Hematopoietic multipotent progenitor cell treated with erythropoietin and hydrocortisone succinate and interleukin-3 and kit ligand, for 15 days (in vitro differentiated cells): ENCODE measurements at places on chromosomes 12 and 14.

- DNase-seq, result no peak
Measured at GRCh38 chr14:45559626-45560025, 306.6 kb upstream of the MIS18BP1 start.

DNA sequence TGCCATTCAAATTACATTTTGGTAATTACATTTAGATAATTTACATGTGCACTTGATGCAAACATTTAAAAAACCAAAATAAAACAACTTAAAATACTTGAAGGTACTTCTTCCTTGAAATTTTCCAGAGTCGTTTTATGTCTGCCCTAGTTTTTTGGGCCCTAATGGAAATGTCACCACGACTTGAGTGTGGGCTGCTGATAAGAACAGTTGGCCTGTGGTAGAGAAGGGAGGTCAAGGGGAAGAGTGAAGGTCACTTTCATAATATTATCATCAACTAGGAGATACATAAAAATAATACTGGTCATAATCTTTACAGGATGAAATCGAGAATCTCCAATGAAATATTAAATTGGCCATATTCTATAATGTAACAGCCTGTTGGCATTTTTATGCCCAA is 23.1 kb downstream of the ZDHHC17 start:
- peak; percentile 27 for DNase-seq

DNA sequence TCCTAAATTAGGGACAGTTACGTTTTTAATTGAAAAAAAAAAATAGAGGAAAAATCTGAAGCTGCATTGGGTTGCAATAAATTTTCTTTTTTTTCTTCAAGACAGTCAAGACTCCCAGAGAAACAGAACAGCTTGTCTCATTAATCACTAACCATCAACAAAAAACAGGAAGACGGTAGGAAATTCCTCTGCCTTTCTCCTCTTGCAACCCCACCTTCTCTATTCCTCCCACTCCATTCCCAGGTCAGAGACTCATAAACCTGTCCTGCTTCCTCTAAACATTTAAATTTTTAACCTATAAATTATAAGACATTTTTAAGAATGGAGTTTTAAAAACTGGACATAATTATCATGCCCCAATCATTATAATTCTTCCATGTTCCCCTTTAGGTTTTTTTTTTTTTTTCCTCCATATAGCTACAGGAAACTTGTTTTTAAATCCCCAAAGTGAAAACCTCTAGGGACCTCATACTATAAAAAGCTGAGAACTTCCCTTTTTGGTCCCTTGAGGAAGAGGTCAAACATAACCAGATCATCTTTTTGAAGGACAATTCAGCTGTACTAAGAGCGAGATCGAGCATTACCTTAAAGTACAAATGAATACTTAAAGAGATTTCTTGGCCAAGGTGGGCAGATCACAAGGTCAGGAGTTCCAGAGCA is 36.0 kb downstream of the CPM start:
- DNase-seq, result no peak

DNA sequence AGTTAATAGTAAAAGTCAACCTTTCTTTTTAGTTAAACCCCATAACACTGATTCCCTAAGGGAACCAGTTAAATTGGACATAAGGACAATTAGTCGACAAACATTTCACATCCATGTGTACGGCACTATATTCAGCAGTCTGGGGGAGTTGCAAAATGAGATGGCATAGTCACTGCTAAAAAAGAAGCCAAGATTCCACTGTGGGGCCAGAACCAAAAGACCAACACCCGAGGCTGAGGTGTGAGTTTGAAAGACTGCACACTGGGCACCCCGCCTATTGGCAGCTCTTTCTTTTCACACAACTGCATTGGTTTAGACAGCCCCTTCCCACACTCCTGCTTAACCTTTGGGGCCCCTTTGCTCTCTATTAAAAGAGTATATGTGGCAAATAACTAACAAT is 16.7 kb downstream of the SETD3 start:
- no peak for DNase-seq

GRCh38 chr14:87251011-87251410 is 742.0 kb downstream of the GALC start:
- no peak for DNase-seq

- no peak for DNase-seq
Measured at GRCh38 chr12:113823016-113823415, 143.1 kb downstream of the RBM19 start.

DNA sequence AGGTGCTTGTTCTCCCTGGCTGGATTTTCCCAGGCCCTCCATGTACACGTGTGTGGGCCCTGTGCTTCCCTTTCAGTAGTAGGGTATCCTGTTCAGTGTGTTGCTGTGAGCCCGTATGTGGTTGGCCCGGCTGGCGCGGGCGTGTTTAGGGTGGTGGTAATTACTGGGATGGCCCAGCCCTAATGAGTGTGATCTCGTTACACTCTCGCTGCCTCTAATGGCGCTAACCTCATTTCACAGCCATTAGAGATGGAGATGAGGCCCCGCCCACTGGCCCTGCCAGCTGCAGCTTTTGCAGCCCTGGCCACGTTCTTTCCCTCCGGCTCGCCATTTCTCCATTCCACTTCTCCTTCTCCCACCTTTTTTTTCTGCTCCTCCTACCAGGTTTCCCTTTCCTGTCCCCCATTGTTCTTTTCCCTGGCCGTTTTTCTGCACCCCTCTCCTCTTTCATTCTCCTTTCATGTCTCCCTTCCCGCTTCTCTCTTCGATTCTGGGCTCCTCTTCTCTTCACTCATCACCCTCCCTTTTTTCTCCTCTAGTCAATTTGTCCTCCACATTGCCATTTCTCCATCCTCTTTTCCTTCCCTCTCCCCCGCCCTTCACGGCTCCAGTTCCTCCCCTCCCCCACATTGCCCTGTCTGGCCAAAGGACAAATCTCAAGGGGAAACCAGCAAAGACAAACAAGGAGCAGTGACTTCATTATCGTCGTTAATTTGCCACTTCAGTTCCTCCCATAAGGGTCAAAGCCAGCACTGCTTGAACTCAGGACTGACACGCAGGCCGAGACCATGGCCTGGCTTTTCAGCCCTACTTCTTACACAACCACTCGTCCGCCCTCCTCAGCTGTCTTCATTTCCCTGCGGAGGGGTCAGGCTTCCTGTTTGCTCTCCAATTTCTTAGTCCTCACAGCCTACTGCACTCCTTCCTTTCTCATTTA is 6.8 kb downstream of the ZFHX2 start:
- no peak for DNase-seq

DNA sequence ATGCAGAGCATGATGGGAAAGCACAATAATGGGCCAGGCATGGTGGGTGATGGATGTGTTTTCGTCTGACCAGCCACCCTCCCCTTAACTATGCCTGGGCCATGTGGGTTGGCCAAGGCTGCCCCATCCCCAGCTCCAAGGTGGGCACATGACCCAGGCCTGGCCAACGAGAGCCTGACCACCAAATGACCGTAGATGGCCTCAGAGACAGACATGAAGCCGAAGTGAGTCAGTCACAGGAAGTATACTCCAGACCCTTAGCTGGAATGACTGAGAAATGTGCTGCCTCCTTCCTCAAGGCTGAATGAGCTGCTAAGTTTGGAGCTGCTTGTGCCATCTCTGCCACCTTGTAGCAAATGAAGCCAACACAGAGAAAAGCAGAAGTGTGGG is 233.6 kb downstream of the BCL11B start:
- DNase-seq, result no peak

DNA sequence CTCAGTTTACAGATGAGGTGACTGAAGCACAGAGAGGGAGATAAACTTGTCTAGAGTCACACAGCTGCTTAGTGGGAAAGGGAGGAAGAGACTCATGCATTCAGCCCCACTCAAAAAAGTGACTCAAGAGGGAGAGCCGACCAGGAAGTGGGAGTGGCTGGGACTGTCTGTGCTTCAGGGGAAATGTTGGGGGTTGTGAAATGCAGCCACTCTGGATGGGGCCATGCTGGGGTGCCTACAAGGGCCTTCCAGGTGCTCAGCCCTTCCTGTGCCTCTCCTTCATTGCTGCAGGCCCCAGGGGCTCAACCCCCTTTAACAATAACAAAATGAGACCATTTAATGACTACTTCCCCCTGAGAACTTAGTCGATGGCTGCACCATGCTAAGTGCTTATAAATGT is 41.8 kb downstream of the CACNA1C start:
- DNase-seq, result no peak

GRCh38 chr14:52131640-52132320 is 62.9 kb upstream of the NID2 start:
- peak; percentile 15 for DNase-seq

DNA sequence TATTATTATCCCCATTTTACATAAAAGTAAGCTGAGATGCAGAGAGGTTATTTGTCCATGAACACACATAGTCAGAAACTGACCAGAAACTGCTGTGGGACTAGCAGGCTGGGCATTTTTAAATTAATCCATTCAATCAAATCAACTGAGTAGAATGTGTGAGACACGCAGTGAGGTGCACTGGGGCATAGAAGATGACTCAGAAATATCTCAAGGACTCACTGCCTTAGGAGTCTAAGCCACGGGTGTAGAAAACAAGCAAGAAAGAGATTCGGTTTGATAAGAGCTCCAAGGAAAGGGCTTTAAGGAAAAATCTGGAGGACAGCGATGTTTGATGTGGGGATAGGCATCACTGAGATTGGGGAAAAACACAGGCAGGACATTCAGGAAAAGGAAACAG is 127.8 kb downstream of the ANO2 start:
- DNase-seq, result no peak

DNA sequence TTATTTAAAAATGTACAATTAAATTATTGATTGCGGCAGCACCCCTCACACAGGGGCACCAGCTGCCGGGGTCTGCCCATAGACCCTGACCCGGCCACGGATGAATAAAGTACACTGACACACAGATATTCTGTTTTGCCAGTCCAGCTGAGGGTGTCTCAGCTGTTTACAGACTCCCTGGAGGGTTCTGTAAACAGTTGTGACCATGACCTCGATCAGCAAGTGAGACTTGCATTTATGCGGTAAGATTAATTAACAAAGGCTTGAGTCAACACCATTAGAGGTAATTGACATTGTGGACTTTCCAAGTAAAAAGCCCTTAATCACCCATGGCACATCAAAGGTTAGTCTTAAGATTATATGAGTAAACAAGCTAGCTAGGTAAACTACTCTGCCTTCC is 94.3 kb downstream of the FUT8 start:
- DNase-seq, result no peak

- DNase-seq, result no peak
Measured at GRCh38 chr14:53915364-53916014, 41.1 kb downstream of the BMP4 start.

GRCh38 chr12:96061323-96061722 is 25.9 kb upstream of the LTA4H start:
- DNase-seq, result no peak

GRCh38 chr12:14396071-14396470 is 30.6 kb downstream of the ATF7IP start:
- DNase-seq, result no peak

GRCh38 chr14:61462566-61463193 is 141.3 kb downstream of the PRKCH start:
- no peak for DNase-seq

DNA sequence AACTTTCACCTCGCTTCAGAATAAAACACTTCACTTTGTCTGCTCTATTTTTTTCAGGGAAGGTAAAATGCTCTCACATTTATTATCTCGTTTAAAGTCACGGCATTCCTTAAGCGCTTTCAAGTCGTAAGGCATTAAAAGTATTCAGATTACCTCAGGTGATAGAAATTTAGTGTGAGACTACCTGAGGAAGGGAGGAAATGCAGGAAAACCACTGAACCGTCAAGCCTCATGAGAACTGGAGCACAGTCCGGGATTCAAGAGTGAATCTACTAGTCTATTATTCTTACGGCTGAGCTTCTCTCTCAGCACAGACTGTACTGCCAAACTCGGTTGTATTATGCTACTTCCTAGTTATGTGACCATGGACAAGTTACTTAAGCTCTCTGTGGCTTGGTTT is 8.3 kb upstream of the PPFIBP1 start:
- no peak for DNase-seq

DNA sequence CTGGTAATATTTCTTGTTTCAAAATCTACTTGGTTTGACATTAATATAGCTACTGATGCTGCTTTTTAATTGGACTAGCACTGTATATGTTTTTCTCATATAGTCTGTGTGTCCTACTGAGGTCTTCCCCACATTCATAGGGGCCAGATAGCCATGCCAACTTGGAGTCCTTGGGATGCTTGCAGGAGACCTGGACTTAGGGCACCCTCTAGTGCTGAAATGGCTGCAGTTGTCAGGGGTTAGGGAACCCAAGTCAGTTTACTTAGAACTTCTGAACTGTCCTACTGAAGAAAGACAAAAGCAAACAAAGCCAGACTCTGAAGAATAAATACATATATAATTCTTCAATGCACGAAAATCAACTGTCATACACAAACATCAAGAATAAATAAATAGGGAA is 279.9 kb upstream of the SYT1 start:
- DNase-seq, result no peak

GRCh38 chr12:13179211-13180074 is 17.1 kb upstream of the EMP1 start:
- DNase-seq, result no peak

DNA sequence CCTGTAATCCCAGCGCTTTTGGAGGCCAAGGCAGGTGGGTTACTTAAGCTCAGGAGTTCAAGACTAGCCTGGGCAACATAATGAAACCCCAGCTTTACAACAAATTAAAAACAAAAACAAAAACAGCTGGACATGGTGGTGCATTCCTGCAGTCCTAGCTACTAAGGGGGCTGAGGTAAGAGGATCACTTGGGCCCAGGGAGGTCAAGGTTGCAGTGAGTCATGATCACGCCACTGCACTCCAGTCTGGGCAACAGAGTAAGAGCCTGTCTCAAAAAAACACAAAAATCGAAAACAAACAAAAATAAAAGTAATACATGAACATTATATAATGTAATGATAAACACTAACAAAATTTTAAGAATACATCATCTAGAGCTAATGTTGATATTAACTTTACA is 46.2 kb upstream of the GRIP1 start:
- DNase-seq, result no peak

- no peak for DNase-seq
Measured at GRCh38 chr12:1162081-1162760, 171.2 kb downstream of the ERC1 start.

GRCh38 chr12:88472775-88473174 is 107.5 kb downstream of the KITLG start:
- DNase-seq, result no peak

DNA sequence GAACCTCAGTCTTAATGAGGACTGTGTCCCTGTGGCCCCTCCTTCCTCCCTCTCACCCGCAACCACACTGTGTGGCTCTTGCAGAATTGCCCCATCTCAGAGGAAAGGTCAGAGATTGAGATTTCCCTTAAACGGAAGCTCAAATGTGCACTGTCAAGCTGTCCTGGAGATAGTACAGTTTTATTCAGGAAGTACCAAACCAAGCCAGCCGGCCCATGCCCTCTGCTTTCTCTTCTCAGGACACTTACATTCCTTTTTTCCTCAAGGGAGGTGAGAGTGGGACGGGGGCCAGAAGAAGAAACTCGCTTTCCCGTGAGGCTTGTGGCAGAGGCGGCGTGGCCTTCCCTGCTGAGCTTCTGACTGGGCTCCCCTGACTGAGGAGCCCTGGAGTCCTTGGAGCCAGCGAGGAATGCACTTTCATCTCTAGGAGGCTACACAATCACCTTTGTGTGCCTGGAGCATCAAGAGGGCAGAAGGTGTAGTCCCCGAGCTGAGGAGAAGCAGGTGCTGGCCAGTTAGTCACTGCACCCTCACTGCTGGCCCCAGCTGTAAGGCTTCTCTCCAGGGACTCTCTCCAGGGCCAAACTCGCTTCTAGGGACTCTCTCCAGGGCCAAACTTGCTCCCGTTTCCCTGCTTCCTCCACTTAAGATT is 24.1 kb upstream of the ATP2A2 start:
- DNase-seq, result no peak
